ENCODE measurements at places on chromosomes 5 and 9. TPM values are rescaled to one million over a fixed set of nuclear protein-coding genes. Genes with fewer than 3 reads are reported as not detected.
A peak's percentile ranks its signal among the peaks of the same experiment; 100 is the strongest.

- no peak for DNase-seq
These were observed 231.6 kb upstream of the ANKH start for GRCh38 chr5:15103130-15103529.

GRCh38 chr9:86795823-86796553, 151.3 kb downstream of the GAS1 start:
- peak; percentile 85 for DNase-seq

KIF3A gene
- 2.9 TPM for polyA plus RNA-seq

OTP gene
- not detected for polyA plus RNA-seq

- no peak for DNase-seq
These were observed 124.6 kb upstream of the SARDH start for GRCh38 chr9:133862585-133863256.

SLC31A2 gene
- polyA plus RNA-seq: 10.7 TPM

- DNase-seq: no peak
These were observed 75.0 kb downstream of the LIX1 start for GRCh38 chr5:97067296-97067850.

DNA sequence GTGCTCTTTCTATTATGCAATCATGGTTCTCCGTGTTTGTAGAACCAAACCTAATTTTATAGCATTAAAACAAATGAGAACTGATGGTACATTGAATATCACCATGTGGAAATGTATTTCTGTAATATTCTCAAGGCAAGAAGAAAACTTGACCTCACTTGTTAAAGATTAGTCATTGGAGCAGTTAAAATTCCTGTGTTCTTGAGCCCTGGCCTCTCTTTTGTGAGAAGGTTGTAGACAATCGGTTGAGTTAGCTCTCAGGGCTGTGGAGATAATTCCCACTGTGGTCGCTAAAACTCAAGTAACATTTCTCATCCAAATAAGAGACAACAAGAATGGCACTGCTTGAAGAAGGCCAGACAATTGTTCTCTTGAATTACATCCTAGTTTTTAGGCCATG, 216.0 kb upstream of the KLF4 start:
- DNase-seq: no peak

PHF19 gene
- polyA plus RNA-seq: 61.7 TPM

KCNN2 gene
- polyA plus RNA-seq: 5.1 TPM

DNA sequence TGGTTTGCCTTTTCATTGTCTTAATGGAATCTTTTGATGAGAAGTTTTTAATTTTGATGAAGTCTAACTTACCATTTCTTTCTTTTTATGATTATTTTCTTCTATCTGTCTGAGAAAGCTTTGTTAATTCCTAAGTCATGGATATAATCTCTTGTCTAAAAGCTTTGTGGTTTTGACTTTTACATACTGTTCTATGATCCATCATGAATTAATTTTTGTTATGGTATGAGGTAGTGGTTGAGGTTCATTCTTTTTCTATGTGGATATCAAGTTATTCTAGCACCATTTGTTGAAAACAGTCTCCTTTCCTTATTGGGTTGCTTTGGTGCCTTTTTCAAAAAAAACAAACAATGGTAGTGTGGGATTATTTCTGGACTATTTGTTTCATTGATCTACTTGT, 20.4 kb downstream of the FBXO10 start:
- DNase-seq: peak; percentile 47

- DNase-seq: no peak
These were observed 91.4 kb downstream of the ADAMTS12 start for GRCh38 chr5:33800241-33800950.

CARD6 gene
- 0.63 TPM for polyA plus RNA-seq

NR5A1 gene
- not detected for polyA plus RNA-seq

ACOT12 gene
- 0.18 TPM for polyA plus RNA-seq

GRCh38 chr5:77960305-77960704, 184.2 kb upstream of the TBCA start:
- no peak for DNase-seq

- DNase-seq: no peak
These were observed 3.1 kb upstream of the RGMB start for GRCh38 chr5:98770209-98770910.

SLCO6A1 gene
- polyA plus RNA-seq: not detected

DNA sequence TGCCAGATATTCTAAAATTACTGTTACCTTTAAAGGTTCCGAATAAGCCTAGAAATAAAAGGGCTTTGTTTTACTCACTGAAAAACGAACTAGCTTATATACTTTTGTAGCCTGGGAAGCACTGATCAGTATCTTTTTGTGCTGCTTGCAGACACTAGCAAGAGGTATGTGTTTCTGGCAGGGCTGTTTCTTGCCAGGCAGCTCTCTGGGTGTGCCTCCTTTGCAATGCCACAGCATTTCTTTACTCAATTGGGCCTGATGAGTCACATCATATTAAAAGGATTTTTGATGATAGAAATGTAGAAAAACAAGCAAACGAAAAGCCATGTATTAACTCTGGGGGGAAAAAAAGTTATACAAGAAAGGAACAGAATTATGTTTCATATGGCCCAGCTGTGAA, 35.6 kb downstream of the CD180 start:
- peak; percentile 31 for DNase-seq

GRCh38 chr9:13568841-13569601, 289.5 kb upstream of the MPDZ start:
- no peak for DNase-seq

PAEP gene
- not detected for polyA plus RNA-seq

WNT8A gene
- not detected for polyA plus RNA-seq

TERT gene
- not detected for polyA plus RNA-seq

AGXT2 gene
- polyA plus RNA-seq: not detected

- no peak for DNase-seq
These were observed 39.3 kb upstream of the ADRA1B start for GRCh38 chr5:159877016-159877415.

- no peak for DNase-seq
These were observed 181.4 kb upstream of the TRPM3 start for GRCh38 chr9:71302776-71303175.
